Neural crest cell (in vitro differentiated cells): ENCODE measurements at places on chromosomes 6 and 20. TPM values are rescaled to one million over a fixed set of nuclear protein-coding genes. Genes with fewer than 3 reads are reported as not detected.
A peak's percentile ranks its signal among the peaks of the same experiment; 100 is the strongest.

SLC4A11 gene
- 0.55 and 0.89 TPM in 2 replicates for total RNA-seq

VGLL2 gene
- 0.16 and 0.25 TPM in 2 replicates for total RNA-seq

DNA sequence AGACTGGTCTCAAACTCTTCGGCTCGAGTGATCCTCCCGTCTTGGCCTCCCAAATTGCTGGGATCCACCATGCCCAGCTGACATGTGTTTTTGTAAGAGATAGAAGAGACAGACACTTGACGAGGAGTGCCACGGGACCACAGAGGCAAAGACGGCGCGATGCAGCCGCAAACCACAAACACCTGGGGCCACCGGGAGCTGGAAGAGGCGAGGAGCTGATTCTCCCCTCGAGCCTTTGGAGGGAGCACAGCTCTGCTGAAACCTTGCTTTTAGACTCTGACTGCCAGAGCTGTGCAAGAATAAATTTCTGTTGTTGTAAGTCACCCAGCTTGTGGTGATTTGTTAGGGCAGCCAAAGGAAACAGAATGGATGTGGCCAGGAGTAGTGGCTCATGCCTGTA is 46.9 kb downstream of the TFAP2C start:
- no peak for DNase-seq

DNA sequence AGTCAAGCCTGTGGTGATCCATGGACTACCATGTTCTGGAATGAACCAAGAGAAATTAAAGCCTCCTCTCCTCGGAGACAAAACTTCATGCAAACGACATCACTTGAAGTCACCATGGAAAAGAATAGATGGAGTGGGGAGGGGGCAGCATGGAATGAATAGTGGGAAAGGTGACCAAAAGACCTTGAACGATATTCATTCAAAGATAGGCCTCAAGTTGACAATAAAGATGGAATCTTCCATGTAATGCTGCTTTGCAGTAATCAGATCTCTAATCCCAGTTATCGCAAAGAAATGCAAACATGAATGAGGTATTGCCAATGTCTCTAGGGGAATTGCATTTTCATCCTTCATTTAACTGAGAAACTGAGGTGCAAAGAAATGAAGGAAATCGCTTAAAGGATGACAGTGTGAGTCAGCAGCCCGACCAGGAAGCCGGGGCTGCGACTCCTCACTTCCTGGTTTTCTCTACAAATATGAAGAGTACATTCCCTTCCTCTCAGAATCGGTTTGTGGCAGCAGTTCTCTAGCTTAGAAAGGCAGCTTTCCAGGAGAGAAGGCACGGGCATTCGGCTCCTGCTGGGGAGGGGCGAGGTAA is 65.6 kb upstream of the RREB1 start:
- no peak for DNase-seq

- DNase-seq = no peak
These were observed 154.3 kb downstream of the ANKRD60 start for GRCh38 chr20:58073945-58074856.

- peak; percentile 25 for DNase-seq
These were observed 550 bp downstream of the PLAGL2 start for GRCh38 chr20:32206760-32207625.

GRCh38 chr20:52637201-52637600 is 335.0 kb upstream of the TSHZ2 start:
- DNase-seq = no peak

- DNase-seq = no peak
These were observed 246.0 kb downstream of the PHACTR1 start for GRCh38 chr6:12962529-12962928.

- no peak for DNase-seq
These were observed 32.0 kb downstream of the CFAP61 start for GRCh38 chr20:20084296-20084752.

GRCh38 chr20:42532831-42533230 is 656.9 kb downstream of the PTPRT start:
- no peak for DNase-seq
